ENCODE measurements at places on chromosomes 6 and 20.
A peak's percentile ranks its signal among the peaks of the same experiment; 100 is the strongest.

DNA sequence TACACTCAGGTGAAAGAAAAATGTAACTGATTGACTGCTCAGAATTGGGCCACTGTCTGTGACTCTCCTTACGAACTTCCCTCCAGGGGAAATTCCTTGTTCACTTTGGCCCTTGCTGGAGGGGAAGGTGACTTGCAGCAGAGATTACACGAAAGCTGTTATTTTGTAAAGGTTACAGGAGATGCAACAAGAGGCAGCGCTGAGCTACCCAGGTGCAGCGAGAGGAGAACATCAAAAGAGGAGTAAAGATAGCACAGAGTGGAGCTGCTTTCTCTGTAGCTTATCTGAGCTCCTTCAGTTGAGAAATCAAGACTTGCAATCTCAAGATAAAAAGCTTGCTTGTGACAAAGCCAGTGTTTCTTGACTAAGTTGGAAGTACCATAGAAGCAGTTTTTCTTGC lies 144.6 kb downstream of the ARHGAP18 start:
- DNase-seq: no peak

GRCh38 chr6:33683051-33683571 lies 28.4 kb downstream of the UQCC2 start:
- DNase-seq: peak; percentile 60

GRCh38 chr20:22559711-22560318 lies 24.6 kb downstream of the FOXA2 start:
- no peak for DNase-seq

DNA sequence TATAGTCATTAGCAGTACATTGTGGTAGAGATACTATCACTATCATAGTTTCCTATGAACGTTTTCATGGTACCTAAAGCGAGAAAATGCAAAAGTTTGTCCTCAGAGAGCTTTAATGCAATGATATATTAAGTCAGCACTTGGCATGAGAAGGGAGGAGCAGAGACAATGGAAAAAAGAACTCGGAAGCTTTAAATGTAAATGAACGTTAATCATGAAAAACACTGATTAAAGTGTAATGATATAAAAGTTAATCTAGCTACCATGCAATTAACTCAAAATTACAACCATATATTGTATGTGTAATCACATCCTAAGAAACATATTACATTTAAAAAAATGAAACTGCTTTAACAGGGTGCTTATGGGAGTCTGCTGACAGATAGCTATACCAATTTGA lies 282.7 kb downstream of the HDGFL1 start:
- no peak for DNase-seq

DNA sequence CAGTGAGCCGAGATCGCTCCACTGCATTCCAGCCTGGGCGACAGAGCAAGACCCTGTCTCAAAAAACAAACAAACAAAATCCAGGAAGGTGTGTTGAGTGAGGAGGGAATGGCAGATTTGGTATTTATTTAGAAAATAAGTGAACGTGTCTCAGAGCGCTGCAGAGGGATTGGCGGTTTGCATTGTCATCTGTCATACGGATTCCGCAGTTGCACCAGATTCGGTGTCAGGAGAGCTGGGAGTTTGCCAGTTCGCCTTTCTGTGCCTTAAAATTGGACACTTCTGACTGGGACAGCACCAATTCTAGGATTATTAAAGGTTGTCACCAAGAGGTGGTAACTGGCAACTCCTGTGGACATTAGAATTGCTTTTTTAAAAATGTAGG lies 912 bp downstream of the SNRNP48 start:
- DNase-seq: no peak

DNA sequence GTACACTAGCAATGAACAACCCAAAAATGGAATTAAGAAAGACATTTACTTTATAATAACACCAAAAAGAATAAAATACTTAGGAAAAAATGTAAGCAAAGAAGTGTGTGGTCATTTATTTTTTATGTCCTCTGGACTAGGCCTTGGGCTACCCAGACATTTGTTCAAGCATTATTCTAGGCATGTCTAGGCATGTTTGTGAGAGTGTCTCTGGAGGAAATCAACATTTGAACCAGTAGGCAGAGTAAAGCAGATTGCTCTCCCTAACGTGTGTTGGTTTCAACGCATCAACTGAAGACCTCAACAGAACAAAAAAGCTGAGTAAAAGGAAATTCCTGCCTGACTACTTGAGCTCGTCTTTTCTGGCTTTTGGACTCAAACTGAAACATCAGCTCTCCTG lies 84.5 kb downstream of the ANKEF1 start:
- no peak for DNase-seq

- DNase-seq: no peak
Observed at GRCh38 chr20:39130627-39131026, 168.5 kb downstream of the DHX35 start.

DNA sequence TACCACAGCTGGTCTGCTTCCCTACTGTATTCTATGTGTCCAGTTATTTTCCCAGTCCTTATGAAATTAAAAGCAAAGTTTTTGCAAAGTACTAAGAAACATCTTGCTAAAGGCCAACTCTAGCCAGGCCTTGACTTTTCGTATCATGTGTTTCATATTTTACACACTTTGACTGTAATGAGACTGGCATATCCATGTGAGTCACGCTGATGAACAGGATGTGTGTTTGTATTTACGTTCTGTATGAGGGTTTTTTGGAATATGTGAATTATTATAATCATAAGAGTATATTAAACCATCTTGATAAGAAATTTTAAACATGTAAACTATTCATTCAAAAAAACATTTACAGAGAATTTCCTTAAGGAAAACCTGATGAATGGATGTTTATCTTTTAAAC lies 59.7 kb downstream of the EYA4 start:
- no peak for DNase-seq

GRCh38 chr6:142357879-142358278 lies 56.1 kb downstream of the ADGRG6 start:
- DNase-seq: no peak
